ENCODE measurements at places on chromosomes 3 and 15. TPM values are rescaled to one million over a fixed set of nuclear protein-coding genes. Genes with fewer than 3 reads are reported as not detected.

The CISH gene
- total RNA-seq, result 1.7 TPM

The NGLY1 gene
- total RNA-seq, result 28.8 TPM

DNA sequence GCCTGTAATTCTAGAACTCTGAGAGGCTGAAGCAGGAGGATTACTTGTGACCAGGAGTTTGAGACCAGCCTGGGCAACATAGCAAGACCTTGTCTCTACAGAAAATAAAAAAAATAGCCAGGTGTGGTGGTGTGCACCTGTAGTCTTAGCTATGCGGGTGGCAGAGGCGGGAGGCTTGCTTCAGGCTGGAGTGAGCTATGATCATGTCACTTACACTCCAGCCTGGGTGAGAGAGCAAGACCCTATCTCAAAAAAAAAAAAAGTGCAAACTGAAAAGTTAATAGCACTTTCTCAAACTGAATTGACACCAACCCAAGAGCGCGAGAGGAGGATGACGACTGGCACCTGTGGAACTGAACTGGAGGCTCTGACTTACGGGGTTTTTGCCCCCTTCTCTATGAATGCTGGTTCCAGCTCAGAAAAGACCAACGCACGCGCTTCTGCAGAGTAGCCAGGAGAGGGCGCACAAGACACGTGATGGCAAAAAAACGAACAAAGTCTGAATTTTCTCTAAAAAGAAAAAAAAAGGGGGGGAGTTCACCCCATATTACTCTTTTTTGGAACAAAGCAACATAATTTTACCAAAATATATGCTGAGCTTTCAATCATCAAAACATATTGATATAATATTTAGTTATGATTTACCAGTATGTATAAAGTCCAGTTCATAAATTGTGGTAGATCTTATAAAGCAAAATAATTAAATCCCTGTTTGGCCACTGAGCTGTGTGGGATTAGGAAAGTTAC lies 23.7 kb downstream of the CFAP92 start:
- DNase-seq, result peak; percentile 49

The ZNF148 gene
- 24.8 TPM for total RNA-seq

DNA sequence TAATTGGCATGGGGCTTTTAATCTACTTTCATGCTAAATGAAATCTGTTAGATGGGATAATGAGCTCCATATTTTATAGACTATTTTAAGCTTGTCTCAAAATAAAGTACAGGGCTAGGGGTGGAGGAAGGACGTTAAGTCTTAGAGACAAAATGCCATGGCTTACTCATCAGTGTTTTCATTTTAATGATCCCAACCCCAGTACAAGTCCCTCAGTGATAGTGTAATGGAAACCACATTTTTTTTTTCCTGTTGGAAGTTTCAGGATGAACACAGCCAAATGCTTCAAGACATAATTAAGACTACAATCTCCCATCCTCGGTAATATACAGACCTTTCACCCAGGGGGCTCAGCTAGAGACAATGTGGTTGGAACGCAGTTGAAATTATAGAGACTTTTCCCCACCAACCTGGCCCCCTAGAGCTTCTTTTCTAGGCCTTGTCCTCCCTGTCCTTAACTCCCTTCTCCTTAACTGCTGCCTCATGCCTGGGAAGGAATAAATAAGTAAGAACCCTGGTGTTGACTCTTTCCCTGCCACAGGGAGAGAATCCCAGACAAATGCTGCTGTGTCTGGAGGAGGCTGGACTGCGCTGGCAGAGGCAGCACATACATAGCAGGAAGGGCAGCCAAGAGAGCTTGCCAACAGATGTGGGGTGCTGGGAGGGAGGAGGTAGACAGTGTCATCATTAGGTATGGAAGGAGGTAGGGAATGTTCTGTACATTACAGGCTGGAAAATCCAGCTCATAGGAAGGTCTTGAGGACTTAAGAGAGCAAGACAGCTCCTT lies 115.4 kb upstream of the ROPN1 start:
- DNase-seq, result no peak

- no peak for DNase-seq
Measured at GRCh38 chr3:61452535-61453090, 108.8 kb upstream of the PTPRG start.

DNA sequence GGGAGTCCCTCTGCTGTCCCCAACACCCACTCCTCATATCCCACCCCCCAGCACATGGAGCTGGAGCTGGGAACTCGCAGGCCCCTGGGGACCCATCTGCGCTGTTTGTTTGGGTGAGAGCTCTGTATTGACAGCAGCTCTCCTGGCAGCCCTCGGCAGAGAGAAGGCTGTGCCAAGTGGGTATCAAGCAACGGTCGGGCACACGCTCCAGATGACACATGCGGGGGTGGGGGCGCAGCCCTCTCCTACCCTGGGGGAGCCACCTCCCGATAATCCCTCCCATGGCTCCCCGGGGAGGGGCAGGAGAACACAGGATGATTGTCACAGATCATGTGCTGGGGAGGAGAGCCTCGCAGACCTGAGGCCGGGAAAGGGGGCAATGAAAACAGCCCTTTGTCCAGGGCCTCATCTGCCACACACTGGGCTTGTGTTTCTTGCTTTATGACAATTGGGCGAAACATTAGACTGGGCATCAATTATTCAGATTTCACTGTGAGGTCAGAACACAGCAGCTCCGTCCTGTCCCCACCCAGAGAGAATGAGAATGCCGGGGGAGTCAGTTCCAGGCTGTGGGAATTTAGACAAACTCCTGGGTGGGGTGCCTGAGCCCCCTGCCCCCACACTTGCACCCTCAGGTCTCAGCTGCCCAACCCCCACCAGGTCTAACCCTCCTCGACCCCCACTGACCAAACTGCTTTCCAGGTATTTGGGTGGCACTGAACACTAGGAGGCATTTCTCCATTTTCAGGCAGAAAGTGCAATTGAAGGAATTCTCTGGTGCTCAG lies 46.4 kb upstream of the KLF13 start:
- DNase-seq, result peak; percentile 29

- no peak for DNase-seq
Measured at GRCh38 chr3:167777356-167777755, 41.8 kb downstream of the SERPINI1 start.

The ZPLD1 gene
- total RNA-seq, result not detected

DNA sequence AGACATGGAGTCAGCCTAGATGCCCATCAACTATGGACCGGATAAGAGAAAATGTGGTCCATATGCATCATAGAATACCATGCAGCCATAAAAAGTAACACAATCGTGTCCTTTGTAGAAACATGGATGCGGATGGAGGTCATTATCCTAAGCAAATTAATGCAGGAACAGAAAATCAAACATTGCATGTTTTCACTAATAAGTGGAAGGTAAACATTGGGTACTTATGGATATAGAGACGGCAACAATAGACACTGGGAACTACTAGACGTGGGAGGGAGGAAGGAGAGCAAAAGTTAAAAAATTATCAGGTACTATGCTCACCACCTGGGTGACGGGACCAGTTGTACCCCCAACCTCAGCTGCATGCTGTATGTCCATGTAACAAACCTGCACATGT lies 2.5 kb downstream of the PLD1 start:
- no peak for DNase-seq

The RASGRP1 gene
- total RNA-seq, result 0.85 TPM

The TUSC7 gene
- not detected for total RNA-seq

The SLC12A1 gene
- 0.04 TPM for total RNA-seq

DNA sequence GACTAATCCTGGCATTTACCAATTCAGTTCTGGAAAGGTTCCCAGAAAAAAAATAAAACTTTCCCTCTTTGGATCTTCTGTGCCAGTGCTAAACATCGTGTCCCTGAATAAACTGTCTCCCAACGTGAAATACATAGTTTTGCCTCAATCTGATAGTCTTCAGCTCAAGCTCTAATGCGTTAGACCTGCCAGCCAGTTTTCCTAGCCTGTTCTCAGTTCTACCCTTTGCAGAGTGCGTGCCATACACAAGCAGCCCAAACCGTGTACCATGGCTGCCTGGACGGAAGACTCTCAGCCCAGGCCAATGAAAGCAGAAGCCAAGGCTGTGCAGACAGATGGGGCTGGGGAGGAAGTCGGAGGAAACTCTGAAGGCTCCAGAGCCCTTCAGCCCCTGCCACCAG lies 11.4 kb upstream of the OCA2 start:
- DNase-seq, result peak; percentile 21

DNA sequence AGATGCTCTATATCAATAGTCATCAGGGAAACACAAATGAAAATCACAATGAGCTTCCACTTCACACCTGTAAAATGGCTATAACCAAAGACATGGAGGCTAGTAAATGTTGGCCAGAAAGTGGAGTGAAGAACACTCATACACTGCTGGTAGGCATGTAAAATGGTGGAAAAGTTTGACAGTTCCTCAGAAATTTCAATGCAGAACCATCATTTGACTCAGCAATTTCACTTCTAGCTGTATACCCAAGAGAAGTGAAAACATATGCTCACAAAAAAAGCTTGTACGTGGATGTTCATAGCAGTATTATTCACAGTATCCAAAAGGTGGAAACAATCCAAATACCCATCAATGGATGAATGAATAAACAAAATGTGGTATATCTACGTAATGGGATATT lies 19.2 kb upstream of the TOP2B start:
- DNase-seq, result no peak

The C15orf62 gene
- total RNA-seq, result 0.70 TPM

DNA sequence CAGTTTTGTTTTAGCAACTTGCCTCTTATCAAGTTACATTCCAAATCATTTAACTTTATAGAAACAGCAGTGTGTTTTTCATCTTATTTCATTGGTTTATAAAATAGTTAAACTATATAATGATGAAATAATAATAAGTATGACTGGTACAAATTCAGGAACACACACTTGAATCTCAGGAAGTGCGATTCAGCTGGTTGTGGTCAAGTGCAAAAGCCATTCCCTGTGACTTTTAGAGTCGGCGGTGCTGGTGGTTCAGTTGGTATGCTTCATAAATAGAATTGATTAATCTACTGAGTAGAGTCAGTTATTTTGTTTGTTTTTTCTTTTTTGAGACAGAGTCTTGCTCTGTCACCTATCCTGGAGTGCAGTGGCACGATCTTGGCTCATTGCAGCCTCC lies 22.7 kb downstream of the SACM1L start:
- no peak for DNase-seq

DNA sequence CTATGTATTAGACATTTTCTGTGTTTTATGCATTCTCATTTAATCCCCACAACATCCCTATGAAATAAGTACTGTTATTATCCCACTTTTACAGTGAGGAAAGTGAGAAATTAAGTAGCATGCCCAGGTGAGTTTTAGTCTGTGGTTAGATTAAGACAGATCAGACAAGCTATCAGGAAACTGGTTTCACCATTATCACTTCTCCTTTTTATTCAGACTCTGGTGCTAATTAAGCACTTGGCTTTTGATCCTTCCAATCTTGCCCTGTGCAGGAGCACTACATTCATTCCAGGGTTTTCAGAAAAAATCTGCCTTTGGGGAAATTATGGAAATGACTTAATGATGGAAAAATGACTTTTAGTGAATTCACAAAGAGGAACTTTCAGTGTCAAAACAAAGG lies 115.2 kb downstream of the TMEM108 start:
- DNase-seq, result no peak

- DNase-seq, result no peak
Measured at GRCh38 chr3:26102376-26102775, 312.5 kb downstream of the OXSM start.

Data from H9 (cell line).